HuH-7.5 (cell line): ENCODE measurements at places on chromosomes 2 and 18.

DNA sequence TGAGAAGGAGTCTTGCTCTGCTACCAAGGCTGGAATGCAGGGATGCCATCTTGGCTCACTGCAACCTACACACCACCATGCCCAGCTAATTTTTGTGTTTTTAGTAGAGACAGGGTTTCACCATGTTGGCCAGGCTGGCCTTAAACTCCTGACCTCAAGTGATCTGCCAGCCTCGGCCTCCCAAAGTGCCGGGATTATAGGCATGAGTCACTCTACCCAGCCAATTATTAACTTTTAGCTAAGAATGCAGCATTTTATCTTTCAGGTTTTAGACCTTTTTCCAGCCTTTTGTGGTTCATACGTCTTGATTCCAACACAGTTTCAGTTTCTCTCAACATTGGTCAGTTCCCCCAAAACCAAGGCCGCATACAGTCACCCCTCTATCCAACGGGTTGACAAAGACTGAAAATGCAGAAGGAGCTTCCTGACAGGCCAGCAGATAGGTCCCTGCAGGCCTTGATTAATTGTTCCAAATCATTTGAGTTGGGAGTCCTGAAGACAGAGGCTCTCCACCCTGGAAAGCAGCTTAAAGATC, 262.2 kb upstream of the KLHL29 start:
- no peak for DNase-seq

DNA sequence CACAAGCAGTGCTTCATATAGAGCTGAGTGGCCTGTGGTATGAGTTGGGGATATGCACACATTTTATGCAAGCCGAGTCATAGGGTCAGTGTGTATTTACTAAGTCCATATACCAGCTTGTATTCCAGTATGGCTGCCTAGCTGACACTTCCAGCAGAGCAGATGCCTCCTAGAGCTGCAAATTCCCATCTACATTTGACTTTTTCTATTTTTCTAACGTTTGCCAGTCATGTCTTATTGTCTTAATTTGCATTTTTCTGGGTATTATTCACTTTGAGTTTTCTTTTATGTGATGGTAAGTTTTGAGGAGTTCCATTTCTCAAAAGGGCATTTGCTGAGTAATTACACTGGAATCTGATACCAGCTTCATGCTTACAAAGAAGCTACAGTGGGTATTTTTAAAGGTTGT, 334.5 kb upstream of the CDH2 start:
- no peak for DNase-seq

DNA sequence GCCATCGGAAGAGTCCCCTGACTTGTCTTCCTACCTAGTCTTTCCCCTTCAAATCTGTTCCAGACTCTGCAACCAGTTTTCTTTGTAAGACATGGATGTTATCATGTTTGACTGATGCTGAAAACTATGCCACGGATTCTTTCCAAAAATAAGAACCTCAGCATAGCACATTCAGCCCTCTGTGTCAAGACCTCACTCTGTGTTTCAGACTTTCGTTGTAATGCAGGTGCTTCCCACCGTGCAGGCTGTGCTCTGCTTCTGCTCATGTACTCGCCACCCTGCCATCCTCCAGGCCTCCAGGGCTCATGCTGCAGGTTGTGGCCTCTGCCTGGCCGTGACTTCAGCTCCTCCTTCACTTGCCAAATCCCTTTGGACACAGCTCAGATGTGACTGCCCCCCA, 347.0 kb upstream of the RAB12 start:
- no peak for DNase-seq

- DNase-seq, result no peak
Measured at GRCh38 chr18:79575891-79576685, 103.5 kb upstream of the CTDP1 start.

DNA sequence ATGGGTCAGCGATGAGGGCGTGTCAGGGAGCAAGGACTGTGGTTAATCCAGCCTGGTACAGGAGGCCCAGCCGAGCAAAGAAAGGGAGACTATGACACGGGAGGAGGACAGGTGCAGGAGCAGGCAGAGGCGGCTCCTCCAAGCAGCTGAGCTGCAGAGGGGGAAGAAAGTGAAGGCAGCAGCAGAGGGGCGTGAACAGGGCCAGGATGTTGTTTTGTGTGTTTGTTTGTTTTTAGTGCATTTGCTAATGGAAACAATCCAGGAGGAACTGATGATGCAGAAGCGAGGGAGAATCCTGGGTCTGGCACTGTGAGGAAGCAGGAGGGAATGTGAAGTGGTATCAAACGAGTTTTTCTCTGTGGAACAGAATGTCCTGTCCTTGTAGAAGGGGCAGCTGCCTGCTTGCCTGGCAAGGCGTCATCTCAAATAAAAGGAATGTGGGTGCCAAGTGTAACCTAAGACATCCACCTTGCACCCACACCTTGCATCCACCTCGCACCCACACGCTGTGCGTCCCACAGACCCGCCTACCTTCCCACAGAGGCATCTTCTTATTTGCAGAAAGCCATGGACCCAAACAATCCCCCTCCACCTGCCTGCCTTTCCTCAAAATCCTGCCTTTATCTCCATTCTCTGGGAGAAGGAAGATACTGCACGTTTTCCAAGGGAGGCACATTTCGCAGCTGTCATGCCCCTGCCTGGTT, 134.8 kb downstream of the SH3BP4 start:
- DNase-seq, result no peak

- DNase-seq, result no peak
Measured at GRCh38 chr2:119760237-119760955, 674 bp downstream of the PTPN4 start.

GRCh38 chr18:9685615-9685890, 22.5 kb upstream of the RAB31 start:
- no peak for DNase-seq

DNA sequence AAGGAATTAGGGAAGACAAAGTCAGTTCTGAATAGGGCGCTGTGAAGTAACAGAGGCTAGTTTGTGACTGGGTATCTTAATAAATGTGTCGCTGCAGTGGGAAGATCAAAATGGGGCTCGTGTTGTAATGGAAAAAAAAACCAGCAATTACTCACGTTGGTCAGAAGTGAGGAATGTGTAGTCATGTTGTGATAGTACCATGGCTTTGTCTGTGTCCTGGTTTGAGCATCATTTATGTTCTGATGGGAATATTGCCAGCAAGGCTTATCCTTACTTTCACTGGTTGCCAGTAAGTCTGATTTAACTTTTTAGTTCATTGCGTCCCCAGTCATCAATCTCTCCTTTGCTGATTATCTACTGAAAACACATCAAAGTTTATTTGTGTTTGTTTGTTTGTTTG, 467.6 kb downstream of the NYAP2 start:
- DNase-seq, result no peak
